ENCODE measurements at places on chromosomes 13 and 19.
A peak's percentile ranks its signal among the peaks of the same experiment; 100 is the strongest.

GRCh38 chr13:75226733-75227435 is 255.1 kb downstream of the TBC1D4 start:
- DNase-seq, result no peak

DNA sequence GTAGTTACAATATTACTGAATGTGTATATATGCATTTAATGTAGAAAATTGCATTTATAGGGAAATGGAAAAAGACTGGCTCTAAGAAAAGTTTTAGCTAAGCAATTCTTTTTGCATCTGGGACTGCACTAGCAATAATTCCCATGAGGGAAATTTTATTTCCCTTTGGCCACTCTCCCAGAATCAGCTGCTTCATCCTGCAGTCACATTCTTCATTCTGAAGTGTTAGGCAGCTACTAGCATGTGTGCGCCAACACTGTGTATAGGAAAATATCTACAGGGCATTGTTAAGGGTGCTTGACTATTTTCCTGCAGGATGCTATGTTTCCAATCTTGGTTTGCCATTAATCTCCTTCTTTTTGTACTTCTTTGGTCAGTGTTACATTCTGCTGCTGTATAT is 312.8 kb upstream of the PCDH20 start:
- DNase-seq, result no peak

DNA sequence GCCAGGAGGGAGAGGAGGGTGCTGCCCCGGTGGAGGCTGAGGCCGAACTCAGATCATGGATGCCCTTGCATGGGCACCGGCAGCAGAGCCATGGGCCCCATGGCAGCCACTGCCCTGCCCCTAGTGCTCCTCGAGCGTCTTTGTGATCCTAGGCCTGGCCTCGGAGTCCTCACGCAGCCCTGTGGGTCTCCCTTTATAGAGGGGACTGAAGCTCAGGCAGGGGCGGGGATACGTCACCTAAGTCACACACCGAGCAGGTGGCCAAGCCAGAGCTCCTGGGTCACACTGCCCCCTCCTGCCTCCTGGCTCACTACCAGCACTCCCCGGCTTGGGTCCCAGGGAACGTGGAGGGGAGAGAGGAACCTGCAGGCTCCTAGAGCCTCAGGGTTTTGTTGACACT is 28.7 kb downstream of the DHX34 start:
- no peak for DNase-seq

DNA sequence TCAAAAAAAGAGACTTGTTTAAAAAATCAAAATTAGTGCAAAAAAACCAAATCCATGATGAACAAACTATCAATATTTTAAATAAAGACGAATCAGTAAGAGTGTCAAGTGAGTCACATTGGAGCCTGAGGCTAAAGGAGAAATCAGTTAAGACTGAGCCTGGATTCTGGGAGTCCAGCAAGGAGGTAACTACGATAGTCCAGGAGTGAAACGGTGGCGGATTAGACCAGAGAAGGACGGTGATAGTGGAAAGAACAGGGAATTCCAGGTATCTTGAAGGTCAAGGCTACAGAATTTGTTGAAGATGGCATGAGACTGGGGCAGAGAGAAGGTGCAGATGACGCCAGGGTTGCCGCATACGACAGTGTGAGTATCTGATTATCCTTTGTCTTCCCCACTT is 7.0 kb upstream of the NPAS1 start:
- no peak for DNase-seq

DNA sequence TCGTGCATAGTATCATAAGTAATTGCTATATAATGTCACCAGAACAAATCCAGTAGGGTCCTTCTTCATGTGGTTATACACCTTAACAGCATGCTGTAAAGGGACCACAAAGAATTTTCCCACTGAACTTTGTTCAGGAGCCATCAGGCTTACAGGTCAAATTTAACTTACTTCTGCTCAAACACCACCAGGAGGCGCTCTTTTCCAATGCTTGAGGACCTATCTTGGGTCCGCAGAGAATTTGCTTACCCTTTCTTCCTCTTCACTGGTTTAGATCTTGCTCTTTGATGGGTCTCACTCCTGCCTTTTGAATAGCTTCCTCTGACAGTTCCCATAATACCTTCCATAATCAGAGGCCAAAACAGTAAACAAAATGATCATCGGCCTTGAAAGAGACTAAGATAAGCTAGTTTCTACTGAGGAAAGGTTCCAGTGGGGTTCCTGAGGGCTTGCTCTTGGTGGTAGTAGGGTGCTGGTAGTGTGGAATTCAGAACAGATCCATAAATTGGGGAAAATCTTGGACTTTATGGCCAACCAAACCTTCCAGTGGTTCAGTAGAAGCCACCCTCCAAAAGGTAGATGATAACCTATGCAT is 37.4 kb downstream of the SCGB2B2 start:
- no peak for DNase-seq

DNA sequence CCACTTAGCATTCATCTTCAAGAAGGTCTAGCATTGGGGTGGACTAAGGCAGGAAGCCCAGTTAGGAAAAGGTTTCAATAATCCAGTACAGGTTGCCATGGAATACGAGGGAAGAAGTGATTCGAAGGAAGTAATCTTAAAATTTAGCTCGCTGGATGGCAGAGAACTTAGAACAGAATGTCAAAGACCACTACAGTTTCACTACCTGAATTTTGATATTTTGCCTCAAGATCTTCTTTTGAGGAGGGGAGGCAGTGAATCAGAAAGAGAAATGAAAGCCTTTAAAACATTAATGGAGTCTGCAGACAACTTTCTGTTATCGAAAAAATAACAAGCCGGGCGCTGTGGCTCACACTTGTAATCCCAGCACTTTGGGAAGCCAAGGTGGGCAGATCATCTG is 7.0 kb upstream of the RAB8A start:
- DNase-seq, result no peak

GRCh38 chr13:51318015-51318414 is 21.5 kb upstream of the SERPINE3 start:
- DNase-seq, result no peak

DNA sequence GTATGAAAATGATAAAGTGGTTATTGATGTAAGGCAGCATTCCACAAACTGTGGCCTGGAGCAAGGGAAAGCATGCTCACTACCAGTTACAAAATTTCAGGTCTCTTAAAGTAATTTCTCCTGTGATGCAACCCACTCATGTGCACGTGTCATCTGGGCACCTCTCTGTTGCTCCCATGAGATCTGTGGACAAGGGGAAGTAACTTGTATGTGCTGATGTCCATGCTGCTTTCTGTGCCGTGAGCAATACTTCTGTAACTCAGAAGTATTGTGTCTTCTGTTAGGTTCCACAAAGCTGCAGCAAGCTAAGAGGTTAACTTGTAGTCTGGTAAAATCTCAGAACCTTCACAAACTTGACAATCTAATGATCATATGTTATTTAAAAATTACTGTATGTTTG is 930.0 kb upstream of the SLITRK6 start:
- no peak for DNase-seq

GRCh38 chr13:66405908-66406802 is 824.0 kb downstream of the PCDH9 start:
- DNase-seq, result no peak

DNA sequence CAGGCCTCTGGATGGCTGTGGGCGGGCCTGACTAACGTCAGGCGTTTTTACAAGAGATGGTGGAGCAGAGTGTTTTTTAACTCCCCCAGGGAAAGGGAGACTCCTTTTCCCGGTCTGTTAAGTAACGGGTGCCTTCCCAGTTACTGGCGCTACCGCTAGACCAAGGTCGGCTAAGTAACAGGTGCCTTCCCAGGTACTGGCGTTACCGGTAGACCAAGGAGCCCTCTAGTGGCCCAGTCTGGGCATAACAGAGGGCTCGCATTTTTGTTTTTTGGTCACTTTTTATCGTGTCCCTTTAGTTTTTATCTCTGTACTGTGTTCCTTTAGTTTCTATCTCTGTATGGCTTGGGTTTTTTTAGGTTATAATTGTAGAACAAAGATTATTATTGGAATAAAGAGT is 10.0 kb downstream of the ZNF383 start:
- DNase-seq, result no peak

GRCh38 chr13:112940236-112940635 is 28.8 kb upstream of the MCF2L start:
- DNase-seq, result no peak

- DNase-seq, result no peak
These were observed 12.4 kb upstream of the ITM2B start for GRCh38 chr13:48220592-48220980.

DNA sequence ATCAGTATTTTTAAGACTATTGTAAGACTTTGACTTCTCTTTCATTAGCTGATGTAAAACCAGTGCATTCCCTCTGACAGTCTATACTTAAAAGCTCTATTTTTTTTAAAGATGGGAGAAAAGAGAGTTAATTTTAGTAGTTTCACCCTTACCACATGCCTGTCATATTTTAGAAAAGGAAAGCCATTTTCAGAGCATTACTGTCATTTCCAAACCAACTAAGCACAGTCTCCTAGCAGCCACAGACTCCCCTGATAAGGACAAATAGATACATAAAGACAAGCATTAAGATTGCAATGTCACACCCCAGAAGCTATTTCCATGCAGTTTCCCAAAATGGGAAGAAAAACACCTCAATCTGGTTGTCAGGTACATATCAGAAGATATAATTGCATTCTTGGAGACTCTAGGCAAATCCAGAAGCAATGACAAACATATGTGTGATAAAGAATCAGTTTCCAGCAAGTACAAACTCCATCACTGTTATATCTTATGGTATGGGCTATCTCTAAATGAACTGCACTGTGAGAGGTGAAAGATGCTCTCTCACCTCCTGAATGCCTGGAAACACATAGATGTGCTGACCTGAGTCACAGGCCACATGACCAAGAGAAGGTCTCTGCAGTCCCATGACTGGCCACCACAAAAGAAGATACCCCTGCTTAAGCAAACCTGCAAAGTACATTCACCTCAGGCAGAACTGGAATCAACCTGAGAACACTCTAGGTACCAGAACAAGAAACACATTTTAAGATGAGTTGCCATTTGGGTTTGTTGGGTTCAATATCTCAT is 303.3 kb downstream of the POU4F1 start:
- no peak for DNase-seq

DNA sequence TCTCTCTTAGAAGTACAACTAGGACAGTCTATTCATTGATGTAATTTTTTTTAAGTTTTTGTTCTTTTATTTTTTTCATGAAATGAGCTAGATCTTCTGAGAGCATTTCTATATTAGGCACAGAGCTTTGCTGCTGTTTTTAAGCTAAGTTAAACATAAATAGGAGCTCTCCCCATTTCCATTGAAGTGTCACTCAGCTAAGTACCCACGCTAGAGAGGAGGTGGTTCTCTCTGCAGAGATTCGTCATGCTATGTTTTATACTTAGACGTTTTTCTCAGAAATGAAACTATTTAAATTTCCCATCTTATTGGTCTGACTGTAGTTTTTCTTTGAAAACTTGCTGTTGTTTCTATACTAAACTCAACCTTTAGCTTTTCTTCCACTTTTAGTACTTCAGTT is 271.5 kb downstream of the PCDH9 start:
- no peak for DNase-seq

- DNase-seq, result no peak
These were observed 99.6 kb upstream of the HTR2A start for GRCh38 chr13:46996316-46997030.

DNA sequence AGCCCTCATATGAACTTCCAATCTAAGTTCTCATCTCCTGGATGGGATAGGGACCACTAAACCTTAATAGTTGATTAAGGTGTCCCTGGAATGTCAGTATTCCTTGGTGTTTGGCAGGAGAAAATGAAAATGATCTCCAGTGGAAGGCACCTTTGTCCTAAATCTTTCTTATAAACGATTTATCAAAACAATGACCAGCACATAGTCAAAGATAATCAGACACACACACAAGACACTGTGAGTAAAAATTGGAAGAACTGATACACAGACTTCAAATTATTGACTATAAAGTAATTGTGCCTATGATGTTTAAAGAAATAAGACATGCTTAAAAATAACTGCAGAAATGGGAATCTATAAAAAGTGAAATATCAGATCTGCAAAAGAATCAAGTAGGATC is 13.7 kb downstream of the CEBPA start:
- DNase-seq, result no peak

DNA sequence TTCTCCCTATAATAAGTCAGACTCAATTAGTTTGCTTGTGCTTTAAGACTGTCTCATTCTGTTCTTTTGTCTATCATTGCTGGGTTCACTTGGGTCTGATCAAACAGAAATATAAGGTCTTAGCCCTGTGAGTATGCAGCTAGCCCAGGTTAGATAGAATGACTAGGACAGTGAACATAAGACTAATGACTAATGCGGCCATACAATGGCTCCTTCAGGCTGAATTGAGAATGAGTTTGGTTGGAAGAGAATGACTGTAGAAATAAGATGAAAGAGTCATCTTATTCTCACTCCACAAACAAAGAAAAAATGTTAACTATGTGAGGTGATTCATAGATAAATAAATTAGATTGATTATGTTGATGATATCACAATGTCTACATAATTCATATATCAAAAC is 50.1 kb upstream of the OBI1 start:
- DNase-seq, result no peak

DNA sequence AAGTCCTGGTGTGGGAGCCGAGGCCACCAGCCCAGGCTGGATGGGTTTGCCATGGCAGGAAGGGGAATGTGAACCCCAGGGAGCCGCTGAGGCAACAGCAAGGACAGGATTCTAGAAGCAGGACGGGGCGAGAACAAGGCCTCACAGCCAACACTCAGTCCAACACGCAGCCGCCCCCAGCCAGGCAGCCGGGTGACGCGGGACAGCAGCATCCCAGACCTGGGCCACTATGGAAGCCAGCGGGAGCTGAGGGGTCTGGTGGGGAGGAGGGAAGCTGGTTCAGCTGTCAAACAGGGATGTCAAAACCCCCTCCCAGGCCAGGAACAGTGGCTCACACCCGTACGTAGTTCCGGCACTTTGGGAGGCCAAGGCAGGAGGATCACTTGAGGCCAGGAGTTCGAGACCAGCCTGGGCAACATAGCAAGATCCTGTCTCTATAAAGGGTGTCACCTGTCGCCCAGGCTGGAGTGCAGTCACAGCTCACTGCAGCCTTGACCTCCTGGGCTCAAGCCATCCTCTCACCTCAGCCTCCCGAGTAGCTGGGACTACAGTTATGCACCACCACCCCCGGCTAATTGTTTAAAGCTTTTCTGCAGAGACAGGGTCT is 6.8 kb downstream of the MEX3D start:
- no peak for DNase-seq

DNA sequence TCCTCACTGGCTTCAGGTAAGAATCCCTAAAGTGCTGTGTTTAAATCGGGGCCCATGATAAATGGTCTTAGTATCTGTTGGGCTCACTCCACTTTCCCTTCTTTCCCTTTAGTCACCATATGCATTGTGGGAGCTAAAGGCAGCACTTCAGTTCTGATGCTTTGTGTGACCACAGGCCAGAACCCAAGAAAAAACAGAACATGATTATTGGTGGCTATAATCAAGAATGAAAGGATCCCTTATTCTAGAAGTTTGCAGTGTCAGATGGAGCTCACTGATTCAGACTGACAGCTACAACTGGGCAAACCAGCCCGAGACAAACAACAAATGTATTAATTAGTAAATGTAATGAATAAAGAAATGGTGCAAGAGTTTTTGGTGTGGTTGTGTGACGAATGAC is 57.3 kb upstream of the POMP start:
- DNase-seq, result peak; percentile 7

Data from frontal cortex (tissue), 4 donors.